ENCODE measurements at places on chromosomes 16 and 17.

GRCh38 chr16:30645727-30646126, 5.0 kb upstream of the PRR14 start:
- DNase-seq: no peak

DNA sequence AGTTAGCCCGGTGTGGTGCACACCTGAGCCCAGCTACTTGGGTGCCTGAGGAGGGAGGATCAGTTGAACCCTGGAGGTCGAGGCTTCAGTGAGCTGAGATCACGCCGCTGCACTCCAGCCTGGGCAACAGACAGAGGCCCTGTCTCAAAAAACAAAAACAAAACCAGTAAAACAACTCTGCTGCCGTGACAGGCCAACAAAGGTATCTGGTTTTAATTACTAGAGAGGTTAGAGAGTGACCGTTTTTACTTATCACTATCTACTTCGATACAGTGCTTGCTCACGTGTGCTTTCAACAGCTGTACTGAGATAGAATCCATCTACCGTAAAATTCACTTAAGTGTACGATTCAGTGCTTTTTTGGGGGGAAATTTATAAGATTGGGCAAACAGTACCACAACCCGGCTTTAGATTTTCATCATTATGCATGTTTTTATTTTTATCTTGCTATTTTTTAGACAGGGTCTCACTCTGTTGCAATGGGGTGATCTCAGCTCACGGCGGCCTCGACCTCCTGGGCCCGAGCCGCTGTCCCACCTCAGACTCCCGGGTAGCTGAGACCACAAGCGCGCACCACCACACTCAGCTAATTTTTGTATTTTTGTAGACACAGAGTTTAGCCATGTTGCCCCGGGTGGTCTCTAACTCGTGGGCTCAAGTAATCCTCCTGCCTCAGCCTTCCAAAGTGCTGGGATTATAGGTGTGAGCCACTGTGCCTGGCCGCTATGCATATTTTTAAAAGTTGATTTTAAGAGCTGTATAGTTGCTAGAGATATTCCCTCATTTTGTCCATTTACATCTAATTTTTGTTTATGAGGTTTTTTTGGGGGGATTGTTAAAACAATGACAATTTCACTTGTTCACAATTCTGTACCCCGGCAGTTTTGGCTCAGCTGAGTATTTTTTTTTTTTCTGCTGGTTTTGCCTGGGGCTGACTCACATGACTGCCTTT, 30.9 kb downstream of the SERPINF1 start:
- DNase-seq: no peak

GRCh38 chr17:72182371-72182873, 61.6 kb downstream of the SOX9 start:
- no peak for DNase-seq

DNA sequence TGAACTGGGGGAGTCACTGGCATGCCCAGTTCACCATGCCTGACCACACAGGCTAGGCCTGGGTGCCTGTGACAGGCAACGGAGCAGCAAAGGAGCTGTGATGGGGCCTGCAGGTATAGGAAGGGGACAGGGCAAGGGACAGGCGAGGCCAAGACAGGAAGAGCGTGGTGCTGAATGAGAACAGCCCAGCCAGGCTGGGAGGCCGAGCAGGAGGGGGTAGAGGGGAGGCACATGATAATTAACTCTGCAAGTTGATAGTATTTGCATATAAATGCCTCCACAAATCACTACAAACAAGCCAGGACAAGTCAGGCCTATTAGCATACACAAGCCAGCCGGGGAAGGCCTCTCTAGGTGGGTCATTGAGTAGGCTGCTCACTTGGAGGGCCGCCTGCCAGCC, 7.8 kb downstream of the ZFHX3 start:
- no peak for DNase-seq

Measured in T-cell (primary cell).